Dorsolateral prefrontal cortex (tissue), 122 donors: ENCODE measurements at places on chromosomes 11 and 22. TPM values are rescaled to one million over a fixed set of nuclear protein-coding genes. Genes with fewer than 3 reads are reported as not detected.

FAM83F gene
- 0.08 TPM for total RNA-seq

C11orf42 gene
- total RNA-seq = not detected

DGCR6 gene
- total RNA-seq = 25.4 TPM

PDE2A gene
- 307 TPM for total RNA-seq

ZNF215 gene
- 1.5 TPM for total RNA-seq

RAB39A gene
- total RNA-seq = 5.3 TPM

GNAZ gene
- 84.1 TPM for total RNA-seq

NNMT gene
- total RNA-seq = 5.6 TPM

PATE2 gene
- 3.4 TPM for total RNA-seq

HSPB2 gene
- 4.0 TPM for total RNA-seq

OSM gene
- 0.56 TPM for total RNA-seq

XKR3 gene
- total RNA-seq = not detected

SELENOO gene
- total RNA-seq = 29.2 TPM

OR4C3 gene
- total RNA-seq = not detected

PITPNM1 gene
- 63.3 TPM for total RNA-seq

ART5 gene
- not detected for total RNA-seq

SLC25A18 gene
- total RNA-seq = 94.8 TPM

PMM1 gene
- total RNA-seq = 65.8 TPM

GAB4 gene
- not detected for total RNA-seq
